Effector CD4-positive, alpha-beta T cell (primary cell): ENCODE measurements at places on chromosomes 2 and 18.

DNA sequence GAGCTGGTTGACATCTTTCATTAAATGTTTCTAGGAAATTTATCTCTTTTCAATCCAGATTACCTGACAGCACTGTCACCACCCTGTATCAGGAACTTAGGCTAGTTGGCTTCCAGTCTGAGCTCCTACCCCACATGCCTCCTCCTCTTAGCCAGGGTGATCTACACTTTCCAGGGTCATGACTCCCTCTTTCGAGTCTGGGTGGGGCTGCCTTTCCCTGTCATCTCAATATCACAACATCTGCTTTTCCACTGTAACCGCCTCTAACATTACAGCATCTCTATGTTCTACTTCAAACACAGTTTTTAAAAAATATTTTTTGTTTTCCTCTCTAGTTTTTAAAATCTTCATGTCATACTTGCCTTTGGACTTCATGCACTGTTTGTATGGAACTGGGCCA, 129.2 kb downstream of the RBMS1 start:
- DNase-seq: no peak

- DNase-seq: no peak
Measured at GRCh38 chr2:168348076-168348475, 100.7 kb upstream of the STK39 start.

GRCh38 chr2:171745806-171746205, 58.5 kb downstream of the DYNC1I2 start:
- no peak for DNase-seq

GRCh38 chr2:241733391-241734207, 831 bp upstream of the D2HGDH start:
- no peak for DNase-seq

DNA sequence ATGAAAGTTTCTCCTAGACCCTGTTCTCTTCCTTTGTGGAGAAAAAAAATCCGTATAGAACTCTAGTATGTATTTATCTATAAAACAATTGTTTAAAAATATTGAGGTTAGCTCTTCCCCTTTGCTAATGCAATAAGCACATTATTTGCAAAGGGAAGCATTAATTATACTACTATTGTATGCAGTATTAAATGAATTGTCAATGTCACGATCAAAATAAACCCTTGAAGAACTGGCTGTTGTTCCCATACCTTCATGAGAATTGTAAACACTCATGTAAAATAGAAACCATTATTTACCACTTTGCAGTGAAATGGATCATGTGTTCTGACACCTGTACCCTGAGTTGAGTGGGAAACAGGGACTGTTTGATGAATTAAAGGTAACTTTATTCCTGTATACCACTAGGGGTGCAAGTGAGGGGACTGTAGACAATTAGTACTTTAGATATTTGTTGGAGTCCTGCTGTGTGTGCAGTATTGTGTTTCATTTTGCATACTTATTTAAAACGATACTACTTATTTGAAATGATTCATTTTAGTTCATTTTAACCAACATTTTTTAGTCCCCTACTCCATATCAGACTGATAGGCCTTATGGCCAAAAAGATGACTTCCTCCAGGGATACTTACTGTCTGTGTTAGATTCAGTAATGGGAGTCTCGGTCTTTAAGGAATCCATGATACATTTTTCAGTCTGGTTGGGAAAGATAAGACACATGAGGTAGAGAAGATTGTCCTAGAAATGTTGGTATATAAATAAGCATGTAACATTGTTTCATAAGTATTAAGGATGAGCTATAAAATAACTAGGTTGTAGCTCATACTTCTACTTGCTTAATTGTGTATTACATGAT, 7.9 kb downstream of the PKP4 start:
- DNase-seq: no peak

- DNase-seq: no peak
Measured at GRCh38 chr2:10884574-10884975, 27.2 kb upstream of the KCNF1 start.

DNA sequence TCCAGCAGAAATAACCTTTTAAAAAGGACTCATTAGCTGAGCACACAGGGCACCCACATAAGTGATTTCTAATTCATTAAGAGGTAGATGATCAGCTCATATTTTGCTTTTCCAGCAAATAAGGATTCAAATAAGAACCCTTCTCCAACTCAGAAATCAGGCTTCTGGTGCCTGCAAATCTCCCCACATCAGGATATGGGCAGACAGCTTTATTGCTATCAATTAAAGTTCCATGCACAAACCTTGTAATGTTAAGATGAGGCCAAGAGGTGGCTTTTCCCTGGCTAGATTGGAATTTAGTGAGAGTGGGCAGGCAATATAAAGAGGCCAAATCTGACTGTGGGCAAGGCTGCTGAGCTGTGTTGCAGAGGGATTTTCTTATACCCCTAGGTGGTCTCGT, 193.6 kb downstream of the SH3RF3 start:
- no peak for DNase-seq
